C1 segment of cervical spinal cord (tissue), 14 donors: ENCODE measurements at places on chromosomes 4 and X.
A peak's percentile ranks its signal among the peaks of the same experiment; 100 is the strongest.

DNA sequence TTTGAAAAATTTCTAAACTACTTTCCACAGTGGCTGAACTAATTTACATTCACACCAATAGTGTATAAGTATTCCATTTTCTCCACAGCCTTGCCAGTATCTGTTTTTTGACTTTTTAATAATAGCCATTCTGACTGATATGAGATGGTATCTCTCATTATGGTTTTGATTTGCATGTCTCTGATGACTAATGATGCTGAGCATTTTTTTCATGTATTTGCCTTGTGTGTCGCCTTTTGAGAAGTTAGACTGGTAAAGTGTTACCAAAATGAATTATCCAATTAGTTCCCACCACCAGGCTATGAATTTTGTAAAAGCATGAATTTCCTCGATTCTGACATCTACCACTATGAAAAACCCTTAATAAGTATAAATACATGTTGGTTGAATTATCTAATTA, 242.2 kb upstream of the GK2 start:
- no peak for DNase-seq

GRCh38 chr4:92825791-92826190, 522.0 kb downstream of the GRID2 start:
- DNase-seq: no peak

GRCh38 chrX:18574591-18574990, 97.3 kb downstream of the RS1 start:
- no peak for DNase-seq

GRCh38 chr4:147487616-147488015, 6.7 kb downstream of the EDNRA start:
- no peak for DNase-seq

- no peak for DNase-seq
Measured at GRCh38 chr4:98232202-98232601, 29.0 kb upstream of the RAP1GDS1 start.

DNA sequence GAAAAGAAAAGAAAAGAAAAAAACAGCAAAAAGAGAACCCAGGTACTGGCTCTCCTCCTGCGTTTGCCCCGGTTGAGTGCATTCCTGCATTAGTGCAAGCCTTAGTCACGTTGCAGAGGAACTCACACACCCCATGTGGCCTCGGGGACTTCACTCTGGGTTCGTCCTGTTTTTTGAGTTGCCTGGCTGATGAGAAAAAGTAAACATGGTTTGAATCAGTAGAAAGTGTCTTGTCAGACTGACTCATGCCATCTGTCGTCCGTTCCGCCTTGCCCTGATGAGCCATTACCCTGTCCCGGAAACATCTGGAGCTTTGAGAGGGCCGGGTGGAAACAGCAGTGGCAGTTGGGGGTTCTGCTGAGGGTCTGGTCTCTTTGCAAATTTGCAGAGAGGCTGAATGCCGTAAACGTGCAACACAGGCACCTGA, 16.3 kb downstream of the CD99 start:
- DNase-seq: no peak

GRCh38 chrX:40031911-40032310, 65.8 kb downstream of the BCOR start:
- DNase-seq: no peak

- DNase-seq: no peak
Measured at GRCh38 chr4:107442538-107443111, 277.4 kb downstream of the PAPSS1 start.

GRCh38 chr4:62324215-62324614, 1124.1 kb downstream of the ADGRL3 start:
- DNase-seq: peak; percentile 26

GRCh38 chr4:25927361-25928195, 13.6 kb downstream of the SMIM20 start:
- DNase-seq: no peak

DNA sequence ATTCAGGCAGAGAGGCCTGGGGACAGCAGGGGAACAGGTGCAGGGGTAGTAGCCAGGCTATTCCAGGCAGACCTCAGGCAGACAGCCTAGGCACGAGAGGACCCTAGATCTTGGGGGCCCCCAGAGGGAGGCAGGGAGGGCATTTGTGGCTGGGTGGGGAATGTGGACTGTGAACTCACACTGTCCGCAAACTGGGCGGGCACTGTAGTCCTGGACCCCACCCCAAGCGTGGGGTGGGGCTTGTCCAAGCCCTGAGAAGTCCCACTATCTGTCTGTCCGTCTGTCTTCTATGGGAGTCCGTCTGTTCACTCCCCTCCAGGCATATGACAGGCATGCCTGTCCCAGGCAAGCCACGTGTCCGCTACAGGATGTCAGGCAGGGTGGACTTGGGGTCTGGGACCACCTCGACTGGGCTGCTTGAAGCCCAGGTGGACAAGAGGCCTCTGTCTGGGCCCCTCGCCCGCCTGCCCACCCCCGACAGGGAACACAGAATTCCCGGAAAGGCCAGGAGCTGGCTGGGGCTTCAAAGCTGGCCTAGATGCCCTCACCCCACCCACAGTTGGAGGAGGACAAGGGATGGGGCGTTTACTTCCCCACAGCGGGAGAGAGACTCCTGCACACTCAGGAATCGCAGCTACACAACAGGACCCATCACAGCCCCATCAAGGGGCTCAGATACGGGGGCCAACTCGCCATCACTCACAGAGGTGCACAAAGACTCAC, at the start of gene SLC38A5:
Gene SLC38A5 (minus strand): TSS at position 151 of the 723 bp plus-strand sequence. CDS start 2,336 bp downstream, outside the sequence.
- no peak for DNase-seq

GRCh38 chr4:55409468-55410171, 13.9 kb downstream of the TMEM165 start:
- no peak for DNase-seq

- DNase-seq: no peak
Measured at GRCh38 chr4:171142045-171142444, 671.2 kb upstream of the GALNTL6 start.

DNA sequence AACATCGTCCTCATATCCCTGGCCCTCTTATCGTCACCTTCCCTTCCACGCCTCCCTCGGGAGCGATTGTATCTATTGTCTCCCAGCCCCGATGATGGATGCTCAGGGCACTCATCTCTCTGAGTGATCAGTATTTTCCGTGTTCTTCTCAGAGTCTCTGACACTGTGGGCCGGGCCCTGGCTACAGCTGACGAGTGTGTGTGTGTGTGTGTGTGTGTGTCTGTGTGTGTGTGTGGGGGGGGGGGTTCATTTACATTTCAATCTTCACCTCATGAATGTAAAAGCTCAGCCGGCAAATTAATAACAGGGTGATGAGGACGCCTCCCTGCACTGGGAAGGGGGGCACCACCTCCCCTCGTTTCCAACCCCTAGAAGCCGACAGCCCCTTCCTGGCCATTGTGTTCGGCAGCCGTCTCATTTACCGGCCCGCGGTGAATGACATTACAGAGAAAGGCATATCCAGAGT, 159.5 kb downstream of the SHOX start:
- DNase-seq: no peak

- DNase-seq: no peak
Measured at GRCh38 chr4:146510942-146511341, 10.8 kb downstream of the SLC10A7 start.

DNA sequence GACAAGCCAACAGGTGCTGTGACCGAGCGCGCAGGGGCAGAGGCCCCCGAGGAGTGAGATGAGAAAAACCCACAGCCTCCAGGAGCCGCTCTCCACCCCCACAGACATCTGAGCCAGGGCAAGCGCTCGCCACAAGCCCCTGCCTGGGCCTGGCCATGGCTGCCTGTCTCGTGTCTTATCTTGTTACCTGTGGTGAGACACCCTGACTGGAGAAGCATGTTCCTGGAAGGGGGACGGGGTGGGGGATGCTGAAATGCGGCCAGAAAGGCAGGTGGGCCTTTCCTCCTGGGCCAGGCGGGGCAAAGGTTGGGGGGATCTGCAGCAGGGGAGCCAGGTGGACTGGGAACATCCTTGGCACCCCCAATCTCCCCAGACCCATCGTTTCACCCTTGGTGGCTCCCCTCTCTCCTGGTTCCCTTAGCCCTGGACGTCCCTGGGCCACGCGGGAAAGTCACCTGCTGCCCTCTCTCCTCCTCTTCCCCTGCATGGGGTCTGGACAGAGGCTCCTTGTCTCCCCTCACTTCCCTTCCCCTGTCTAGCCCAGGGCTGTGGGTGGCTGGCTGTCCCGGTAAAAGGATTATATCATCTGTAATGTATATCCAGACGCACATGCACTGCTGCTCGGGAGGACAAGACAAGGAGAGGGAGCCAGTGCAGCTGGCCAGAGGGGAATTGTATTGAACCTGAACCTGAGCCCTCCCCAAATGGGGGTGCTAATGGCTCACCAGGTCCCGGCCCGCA, 8.4 kb upstream of the DUSP9 start:
- DNase-seq: no peak

DNA sequence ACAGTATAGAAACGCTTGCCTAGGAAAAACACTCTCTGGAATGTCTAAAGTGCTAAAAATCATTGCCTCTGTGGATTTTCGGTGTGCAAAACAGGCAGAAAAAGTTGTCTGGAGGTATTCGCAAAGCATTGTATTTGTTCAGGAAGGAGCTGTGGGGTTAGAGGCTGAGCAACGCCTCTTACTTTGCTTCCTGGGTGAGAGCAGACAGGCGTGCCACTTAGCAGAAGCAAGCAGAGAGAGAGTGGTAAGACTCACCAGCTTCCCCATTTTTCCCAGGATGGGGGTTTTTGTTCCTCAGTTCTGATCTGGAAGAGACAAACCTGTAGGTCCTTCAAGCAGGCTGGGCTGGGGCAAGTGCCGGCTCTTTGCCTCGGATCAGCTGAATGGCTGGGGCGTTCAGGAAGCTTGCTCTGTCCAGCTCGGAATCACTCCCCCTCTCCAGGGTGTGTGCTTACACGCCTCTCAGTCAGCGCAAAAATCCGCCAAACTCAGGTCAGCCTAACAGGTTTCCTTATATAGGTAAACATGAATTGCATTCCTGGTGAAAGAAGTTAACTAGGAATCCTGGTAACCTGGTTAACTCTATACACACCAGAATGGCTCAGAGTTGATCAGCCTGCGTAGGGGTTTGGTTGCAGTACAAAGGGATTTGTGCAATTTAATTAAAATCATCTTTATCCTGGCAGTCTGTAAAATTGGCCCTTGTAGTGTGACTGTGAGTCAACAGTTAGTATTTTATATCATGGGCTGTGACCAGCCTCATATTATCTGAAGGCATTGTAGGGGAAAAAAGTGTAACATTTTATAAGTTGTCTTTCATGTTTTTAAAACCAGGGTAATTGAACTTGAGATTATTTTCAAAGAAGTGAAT, 213.1 kb upstream of the MID1 start:
- DNase-seq: no peak

GRCh38 chr4:56671860-56672259, 9.2 kb downstream of the HOPX start:
- DNase-seq: no peak

GRCh38 chr4:185145572-185145971, 2.5 kb downstream of the SLC25A4 start:
- DNase-seq: no peak

- no peak for DNase-seq
Measured at GRCh38 chrX:40564447-40564846, 16.3 kb upstream of the ATP6AP2 start.

DNA sequence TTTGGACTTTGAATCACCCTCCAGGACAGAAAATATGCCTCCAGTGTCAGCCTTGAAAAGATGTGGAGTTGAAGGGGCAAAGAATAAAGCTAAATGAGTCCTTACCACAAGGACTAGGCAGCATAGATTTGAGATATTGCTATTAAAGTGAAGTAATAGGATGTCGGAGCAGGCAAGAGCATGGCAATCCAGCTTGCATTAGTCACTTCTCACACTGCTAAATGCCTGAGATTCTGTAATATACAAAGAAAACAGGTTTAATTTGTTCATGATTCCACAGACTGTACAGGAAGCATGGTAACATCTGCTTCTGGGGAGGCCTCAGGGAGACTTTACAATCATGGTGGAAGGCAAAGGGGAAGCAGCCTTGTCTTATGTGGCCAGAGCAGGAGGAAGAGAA, 109.8 kb upstream of the PCDH7 start:
- no peak for DNase-seq

DNA sequence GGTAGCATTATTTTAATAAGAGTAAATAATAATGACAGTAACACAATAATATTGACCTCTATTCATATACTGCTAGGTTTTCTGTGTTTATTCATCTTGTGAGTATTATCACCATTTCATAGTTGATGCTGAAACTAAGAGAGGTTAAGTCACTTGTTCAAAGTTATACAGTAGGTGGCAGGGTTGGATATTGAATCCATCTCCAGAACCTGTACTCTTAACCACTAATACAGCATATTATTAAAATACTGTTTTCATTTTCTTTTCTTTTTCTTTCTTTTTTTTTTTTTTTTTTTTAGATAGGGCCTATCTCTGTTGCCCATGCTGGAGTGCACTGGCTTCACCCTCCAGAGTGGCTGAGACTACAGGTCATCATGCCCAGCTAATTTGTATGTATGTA, 7.1 kb upstream of the ELF2 start:
- no peak for DNase-seq

DNA sequence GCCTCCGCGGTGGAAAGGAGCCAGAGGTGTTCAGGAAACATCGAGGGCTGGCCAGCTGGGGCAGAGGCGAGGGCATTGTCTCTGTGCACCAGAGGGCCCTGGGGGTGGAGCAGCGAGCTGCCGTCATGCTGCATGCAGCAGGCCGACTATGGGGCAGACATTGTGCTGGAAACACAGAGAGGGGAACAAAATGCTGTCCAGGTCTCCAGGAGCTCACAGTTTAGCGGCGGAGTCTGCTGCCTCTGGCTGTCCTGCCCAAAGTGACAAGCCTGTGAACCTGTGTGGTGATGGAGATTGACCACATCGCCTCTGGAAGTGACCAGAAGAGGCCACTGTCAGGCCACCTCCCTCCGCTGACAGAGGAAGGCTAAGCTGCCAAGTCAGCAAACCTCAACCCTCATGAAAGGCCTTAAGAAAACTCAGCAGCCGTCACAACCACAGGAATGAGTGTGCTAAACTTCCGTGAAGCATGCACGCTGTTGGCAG, 20.1 kb upstream of the SASH3 start:
- peak; percentile 50 for DNase-seq

DNA sequence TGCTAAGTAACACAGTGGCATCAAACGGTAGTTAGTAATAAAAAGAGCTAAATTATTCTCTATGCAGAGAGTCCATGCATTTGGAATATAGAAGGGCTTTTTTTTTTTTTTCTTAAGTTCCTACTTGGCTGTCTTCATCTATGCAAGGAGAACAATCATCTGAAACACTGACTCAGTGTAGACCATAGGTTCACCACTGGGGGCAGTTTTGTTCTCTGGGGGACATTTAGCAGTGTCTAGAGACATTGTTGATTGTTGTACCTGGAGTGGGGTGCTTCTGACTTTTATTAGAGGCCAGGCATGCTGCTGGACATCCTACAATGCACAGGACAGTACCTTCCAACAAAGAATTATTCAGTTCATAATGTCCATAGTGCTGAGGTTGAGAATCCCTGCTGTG, 41.2 kb downstream of the TMA16 start:
- no peak for DNase-seq

GRCh38 chrX:3711331-3711917, 2.0 kb downstream of the PRKX start:
- DNase-seq: no peak
